Suppressor macrophage (primary cell): ENCODE measurements at places on chromosomes 13 and 19.
A peak's percentile ranks its signal among the peaks of the same experiment; 100 is the strongest.

DNA sequence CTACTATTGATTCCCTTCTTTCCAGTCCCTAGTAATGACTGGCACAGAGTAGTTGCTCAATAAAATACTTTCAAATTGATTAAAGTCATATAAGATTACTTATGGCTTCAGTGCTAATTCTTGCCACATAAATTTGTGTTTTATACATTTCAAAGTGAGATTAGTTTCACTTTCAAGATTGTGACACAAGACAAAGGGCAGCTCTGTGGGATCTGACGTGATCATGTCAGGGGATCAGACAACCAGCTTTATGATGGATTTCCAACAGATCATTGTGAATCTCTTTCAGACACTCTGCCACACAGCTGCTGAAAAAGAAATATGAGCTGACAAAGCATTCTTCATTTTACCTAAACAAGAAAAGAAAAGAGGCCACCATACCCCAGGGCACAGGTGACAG lies 73.4 kb upstream of the POMP start:
- peak; percentile 72 for DNase-seq

- DNase-seq, result no peak
Observed at GRCh38 chr13:91242652-91243051, 104.8 kb upstream of the MIR17HG start.

- DNase-seq, result peak; percentile 55
Observed at GRCh38 chr19:46081928-46082727, 41.3 kb upstream of the IGFL4 start.

DNA sequence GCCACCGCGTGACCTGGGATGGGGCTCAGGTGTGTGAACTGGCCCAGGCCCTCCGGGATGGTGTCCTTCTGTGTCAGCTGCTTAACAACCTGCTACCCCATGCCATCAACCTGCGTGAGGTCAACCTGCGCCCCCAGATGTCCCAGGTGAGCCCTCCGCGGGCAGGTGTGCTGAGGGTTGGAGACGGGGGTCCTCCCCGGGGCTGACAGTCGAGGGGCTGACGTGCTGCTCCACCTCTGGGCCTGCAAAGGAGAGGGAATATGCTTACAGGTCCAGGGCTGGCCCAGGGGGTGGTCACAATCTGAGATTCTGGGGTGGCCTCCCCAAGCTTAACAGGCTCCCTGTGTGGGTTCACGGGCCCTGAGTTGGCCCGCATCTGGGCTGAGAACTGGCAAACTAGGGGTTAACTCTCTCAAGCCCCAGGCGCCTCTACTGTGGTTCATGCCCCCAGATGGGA lies 386 bp downstream of the VAV1 start:
- DNase-seq, result no peak

- DNase-seq, result no peak
Observed at GRCh38 chr13:106464076-106464475, 71.4 kb downstream of the EFNB2 start.

- DNase-seq, result no peak
Observed at GRCh38 chr13:53052675-53053074, 24.1 kb downstream of the OLFM4 start.

GRCh38 chr19:6026390-6027227 lies 48.7 kb upstream of the RANBP3 start:
- DNase-seq, result no peak

GRCh38 chr19:2311093-2311492 lies 3.1 kb upstream of the LINGO3 start:
- DNase-seq, result no peak

DNA sequence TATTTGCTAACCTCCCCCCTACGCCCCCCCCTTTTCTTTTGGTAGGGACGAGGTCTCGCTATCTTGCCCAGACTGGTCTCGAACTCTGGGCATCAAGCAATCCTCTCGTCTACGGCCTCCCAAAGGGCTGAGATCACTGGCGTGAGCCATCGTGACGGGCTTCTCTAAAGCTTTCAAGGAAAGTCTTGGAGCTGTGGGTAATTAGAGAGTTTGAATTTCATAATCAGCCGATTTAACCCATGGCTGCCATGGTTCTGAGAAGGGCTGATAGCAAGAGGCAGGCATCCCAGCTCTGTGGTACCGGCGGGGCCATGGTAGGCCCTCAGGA lies 679 bp upstream of the ABHD8 start:
- no peak for DNase-seq

DNA sequence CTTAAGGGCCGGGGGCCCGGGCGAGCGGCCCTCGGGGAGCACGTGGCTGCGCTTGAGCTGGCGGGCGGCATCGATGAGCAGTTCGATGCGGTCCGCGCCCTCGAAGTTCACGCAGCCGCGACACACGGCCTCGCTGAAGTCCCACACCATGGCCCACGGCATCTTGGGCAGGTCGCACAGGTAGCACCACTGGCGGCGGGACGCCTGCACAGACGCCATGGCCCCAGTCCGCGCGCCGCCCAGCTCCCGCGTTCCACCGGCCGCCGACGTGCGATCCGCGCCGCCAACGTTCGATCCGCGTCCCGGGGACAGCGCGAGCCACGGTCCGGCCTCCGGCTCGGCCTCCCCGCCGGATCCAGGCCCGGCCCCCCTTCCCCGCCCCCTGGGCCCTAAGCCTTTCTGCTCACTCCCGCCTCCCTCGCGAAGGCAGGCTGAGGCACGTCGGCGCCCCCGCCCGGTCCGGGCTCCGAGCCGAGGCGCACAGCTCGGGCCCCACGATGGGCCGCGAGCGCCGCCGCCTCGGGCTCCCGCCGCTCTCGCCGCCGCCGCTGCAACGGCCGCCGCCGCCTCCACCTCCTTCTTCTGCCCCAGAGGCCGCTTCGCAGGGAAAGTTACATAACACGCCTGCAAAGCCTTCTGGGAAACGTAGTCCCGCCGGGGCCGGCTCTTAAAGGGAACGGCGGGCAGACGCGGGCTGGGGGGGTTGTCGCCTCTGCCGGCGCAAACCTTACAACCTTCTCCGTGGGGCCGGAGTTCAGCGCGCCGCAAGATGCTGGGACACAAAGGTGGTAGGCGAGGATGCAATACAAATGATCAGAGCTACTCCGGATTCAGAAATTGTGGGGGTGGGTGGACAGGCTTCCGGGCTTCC lies at the start of gene IRF2BP1:
Gene IRF2BP1 (minus strand): TSS at position 586 of the 871 bp plus-strand sequence. CDS start 367 bp downstream, at position 219.
- DNase-seq, result peak; percentile 96

GRCh38 chr19:44072543-44073401 lies 813 bp downstream of the ZNF284 start:
- DNase-seq, result no peak

DNA sequence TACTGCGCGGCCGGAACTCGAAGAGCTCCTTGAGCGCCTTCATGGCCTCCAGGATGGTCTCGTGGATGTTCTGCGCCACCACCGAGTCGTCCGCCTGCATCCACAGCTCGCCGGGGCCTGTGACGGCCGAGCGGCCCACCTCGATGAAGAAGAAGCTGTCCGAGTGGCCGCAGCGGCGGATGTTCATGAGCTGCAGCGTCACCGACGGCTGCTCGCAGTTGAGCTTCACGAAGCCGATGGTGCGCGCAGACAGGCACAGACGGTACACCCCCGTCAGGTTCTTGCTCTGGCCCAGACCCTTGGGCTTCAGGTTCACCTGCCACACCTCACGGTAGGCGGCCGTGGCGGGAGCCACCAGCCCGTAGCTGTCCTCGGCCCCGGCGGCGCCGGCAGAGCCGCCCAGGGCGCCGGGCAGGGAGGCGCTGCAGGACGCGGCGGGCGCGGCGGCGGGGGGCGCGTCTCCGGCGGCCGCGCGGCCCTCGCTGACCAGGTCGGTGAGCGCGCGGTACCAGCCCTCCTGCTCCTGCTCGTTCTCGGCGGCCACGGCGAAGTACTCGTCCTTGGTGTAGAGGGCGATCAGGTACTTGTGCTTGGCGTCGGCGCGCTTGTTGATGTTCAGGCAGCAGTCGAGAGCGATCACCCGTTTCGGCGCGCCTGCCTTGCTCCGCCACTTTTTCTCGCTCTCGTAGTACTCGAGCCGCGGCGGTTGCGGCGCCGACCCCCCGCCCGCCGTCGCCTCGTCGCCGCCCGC lies 1.1 kb downstream of the IRS2 start:
- peak; percentile 56 for DNase-seq

- no peak for DNase-seq
Observed at GRCh38 chr13:23622985-23623384, 52.8 kb downstream of the TNFRSF19 start.

DNA sequence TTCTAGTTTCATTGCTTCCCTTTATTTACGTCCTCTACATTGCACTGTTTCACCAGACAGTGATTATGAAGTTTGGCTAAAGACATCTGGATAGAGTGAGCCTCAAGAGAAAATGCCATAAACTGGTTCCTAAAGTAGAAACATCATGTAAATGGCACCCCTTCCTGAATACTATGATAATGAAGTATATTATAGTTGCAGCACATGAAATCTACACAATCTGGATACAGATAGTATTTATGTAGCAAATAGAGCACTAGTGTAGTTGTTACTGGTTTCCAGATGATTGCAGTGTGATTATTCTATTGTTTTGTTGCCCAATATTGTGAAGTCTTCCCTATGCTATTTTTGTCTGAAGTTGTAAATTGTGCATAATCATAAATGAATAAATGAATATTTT lies 2786.9 kb upstream of the PCDH20 start:
- no peak for DNase-seq

DNA sequence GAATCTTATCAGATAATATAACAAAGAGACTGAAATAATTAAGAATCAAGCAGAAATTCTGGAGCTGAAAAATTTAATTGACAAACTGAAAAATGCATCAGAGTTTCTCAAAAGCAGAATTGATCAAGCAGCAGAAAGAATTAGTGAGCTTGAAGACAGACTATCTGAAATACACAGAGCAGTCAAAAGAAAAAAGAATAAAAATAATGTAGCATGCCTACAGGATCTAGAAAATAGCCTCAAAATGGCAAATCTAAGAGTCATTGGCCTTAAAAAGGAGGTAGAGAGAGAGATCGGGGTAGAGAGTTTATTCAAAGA lies 39.2 kb downstream of the CAB39L start:
- no peak for DNase-seq

GRCh38 chr13:99351772-99352171 lies 44.6 kb upstream of the GPR183 start:
- DNase-seq, result no peak

GRCh38 chr13:67223024-67223423 lies 7.1 kb downstream of the PCDH9 start:
- peak; percentile 12 for DNase-seq

- DNase-seq, result no peak
Observed at GRCh38 chr13:84025824-84026223, 143.6 kb upstream of the SLITRK1 start.

GRCh38 chr13:78131811-78132210 lies 213.2 kb upstream of the EDNRB start:
- no peak for DNase-seq

- no peak for DNase-seq
Observed at GRCh38 chr13:60139272-60139671, 24.5 kb downstream of the DIAPH3 start.

GRCh38 chr13:84659359-84659661 lies 777.0 kb upstream of the SLITRK1 start:
- DNase-seq, result no peak

DNA sequence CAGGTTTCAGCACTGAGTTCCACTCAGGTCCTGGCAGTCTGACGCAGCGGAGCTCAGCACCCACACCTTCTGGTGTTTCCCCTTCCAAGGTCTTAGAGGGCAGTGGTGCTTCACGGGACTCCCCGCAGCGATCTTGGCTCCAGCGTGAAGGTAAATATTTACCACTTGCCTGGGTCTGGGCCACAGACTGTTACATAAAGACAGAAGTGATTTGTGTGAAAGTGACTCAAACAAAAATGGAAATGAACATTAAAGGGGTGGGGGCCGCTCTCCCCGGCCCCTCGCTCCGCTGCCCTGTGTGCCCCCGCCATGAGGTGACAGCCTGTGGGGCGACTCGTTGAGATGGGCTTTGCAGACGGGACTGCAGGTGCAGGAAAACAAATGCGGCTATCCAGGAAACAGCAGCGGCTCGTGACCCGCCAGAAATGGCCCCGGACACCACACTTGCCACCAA lies 55.0 kb downstream of the GGACT start:
- DNase-seq, result no peak

DNA sequence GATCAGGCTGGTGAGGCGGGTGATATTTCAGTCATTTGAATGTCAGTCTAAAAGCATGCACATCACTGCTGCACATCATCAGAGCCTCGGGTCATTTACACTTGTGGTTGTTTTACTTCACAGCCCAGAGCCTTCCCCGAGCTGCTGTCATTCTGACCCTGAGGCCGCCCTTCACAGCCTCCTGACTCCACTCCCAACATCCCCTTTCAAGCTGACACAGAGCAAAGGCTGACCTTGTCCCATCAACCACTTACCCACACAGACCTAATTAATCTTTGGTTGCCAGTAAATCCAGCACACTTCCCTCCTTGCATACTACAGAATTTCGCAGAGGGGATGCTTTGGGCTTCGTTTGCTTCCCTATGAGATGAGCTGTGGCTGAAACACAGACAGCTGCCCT lies 528.1 kb downstream of the DIAPH3 start:
- no peak for DNase-seq

DNA sequence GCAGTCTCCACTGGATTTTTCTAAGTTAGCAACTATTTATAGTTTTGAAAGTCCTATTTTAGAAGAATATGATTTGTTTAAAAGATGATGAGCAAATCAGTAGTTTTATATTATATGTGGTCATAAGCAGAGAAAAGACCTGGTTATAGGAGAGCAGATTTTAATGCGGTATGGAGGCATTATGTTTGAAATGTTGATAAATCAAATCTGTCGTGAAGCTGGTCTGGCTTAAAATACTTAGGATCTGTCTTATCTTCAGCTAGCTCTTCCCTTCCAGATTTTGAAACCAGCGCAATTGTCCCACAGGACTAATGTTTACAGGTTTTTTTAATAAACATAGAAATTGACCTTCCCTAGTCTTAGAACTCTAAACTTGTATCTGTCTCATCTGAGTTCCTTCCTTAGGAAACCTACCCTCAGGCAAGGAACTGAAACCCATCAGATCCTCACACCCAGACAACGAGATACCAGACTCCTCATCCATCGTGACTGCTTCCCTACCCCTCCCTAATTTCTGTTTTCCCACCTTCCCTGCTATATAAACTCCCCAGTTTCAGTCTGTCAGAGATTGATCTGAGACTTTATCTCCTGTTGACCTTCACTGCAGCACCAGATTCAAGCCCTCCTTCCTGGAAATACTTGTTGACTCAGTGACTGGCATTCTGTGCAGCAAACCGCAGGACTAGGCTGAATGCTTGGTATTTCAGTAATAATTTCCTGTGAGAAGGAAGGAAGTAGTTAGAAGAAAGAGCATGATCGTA lies 37.8 kb upstream of the CXCL17 start:
- DNase-seq, result no peak

GRCh38 chr19:39858541-39858940 lies 12.4 kb upstream of the FBL start:
- no peak for DNase-seq

- DNase-seq, result no peak
Observed at GRCh38 chr19:8088752-8089663, 36.4 kb downstream of the CCL25 start.

- DNase-seq, result no peak
Observed at GRCh38 chr13:27065582-27065981, 106.0 kb downstream of the USP12 start.

GRCh38 chr19:45187421-45188100 lies 9.0 kb downstream of the BLOC1S3 start:
- peak; percentile 48 for DNase-seq
